SW 1271 (cell line): ENCODE measurements at places on chromosomes 1 and 21.

GRCh38 chr1:192978195-192978710, 80.9 kb downstream of the UCHL5 start:
- no peak for DNase-seq

GRCh38 chr1:202088206-202088605, 34.5 kb upstream of the GPR37L1 start:
- no peak for DNase-seq

- no peak for DNase-seq
Observed at GRCh38 chr1:228496494-228496893, 9.3 kb downstream of the RNF187 start.

GRCh38 chr1:37064039-37064438, 29.7 kb upstream of the GRIK3 start:
- no peak for DNase-seq
